CD4-positive, alpha-beta T cell (primary cell): ENCODE measurements at places on chromosomes 3 and 15.

GRCh38 chr3:42683875-42684598 lies 1.3 kb upstream of the KLHL40 start:
- no peak for DNase-seq

DNA sequence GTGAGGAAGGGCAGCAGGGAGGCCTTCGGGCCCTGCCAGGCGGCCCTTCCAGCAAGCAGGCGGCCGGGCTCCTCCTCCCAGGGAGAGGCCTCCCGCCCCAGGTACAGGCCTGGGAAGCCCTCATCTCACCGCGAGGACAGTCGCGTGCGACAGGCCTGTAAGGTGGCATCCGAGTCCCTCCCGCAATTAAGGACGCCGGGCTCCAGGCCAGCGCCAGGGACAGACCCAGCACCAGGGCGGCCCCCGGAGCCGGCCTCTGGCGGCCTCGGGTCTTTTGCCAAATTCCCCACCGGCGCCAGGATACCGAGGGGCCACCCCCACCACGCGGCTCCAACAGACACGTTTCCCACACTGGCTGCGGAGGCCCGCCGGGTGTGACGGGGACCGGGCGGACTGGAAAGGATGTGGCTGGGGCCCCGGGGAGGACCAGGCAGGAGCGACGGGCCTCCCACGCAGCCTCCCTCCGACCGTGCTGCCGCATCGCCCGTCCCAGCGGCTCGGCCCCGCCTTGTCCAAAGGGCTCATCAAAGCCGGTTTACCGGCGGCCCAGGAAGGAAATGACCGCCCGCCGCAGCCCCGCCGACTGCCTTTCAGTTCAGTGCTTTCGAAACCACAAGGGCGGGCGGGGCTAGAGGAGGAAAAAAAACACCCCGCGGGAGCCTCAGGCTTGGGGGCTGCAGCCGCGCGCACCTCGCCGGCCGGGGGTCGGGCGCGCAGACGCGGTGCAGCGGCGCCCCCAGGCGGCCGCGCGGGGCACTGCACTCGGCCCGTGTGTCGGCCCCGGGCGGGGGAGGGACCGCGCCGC lies 11.3 kb downstream of the XXYLT1 start:
- peak; percentile 87 for DNase-seq

- no peak for DNase-seq
Observed at GRCh38 chr3:181932039-181932438, 220.3 kb downstream of the SOX2 start.

DNA sequence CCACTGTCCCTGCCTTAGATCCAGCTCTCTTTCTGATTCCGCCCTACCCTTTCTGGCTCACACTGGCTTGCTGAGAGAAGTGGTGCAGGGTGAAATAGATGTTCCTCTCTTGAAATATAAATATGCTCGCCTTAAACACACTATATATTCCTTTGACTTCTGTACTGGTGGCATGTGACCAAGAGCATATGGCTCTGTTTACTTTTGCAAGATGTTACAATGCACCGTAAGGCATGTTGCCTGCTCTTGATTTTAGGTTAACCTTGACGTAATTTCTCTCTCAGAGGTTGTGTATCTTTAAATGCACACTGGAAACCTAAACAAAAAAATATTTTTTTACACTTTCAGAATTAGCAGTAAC lies 749 bp downstream of the RSRC1 start:
- DNase-seq: no peak

- no peak for DNase-seq
Observed at GRCh38 chr3:107973152-107973551, 117.7 kb downstream of the CD47 start.

- DNase-seq: no peak
Observed at GRCh38 chr15:39213385-39213840, 367.5 kb upstream of the THBS1 start.

- DNase-seq: no peak
Observed at GRCh38 chr3:107740992-107741896, 218.5 kb downstream of the BBX start.

- no peak for DNase-seq
Observed at GRCh38 chr15:45384700-45385099, 6.4 kb upstream of the GATM start.

DNA sequence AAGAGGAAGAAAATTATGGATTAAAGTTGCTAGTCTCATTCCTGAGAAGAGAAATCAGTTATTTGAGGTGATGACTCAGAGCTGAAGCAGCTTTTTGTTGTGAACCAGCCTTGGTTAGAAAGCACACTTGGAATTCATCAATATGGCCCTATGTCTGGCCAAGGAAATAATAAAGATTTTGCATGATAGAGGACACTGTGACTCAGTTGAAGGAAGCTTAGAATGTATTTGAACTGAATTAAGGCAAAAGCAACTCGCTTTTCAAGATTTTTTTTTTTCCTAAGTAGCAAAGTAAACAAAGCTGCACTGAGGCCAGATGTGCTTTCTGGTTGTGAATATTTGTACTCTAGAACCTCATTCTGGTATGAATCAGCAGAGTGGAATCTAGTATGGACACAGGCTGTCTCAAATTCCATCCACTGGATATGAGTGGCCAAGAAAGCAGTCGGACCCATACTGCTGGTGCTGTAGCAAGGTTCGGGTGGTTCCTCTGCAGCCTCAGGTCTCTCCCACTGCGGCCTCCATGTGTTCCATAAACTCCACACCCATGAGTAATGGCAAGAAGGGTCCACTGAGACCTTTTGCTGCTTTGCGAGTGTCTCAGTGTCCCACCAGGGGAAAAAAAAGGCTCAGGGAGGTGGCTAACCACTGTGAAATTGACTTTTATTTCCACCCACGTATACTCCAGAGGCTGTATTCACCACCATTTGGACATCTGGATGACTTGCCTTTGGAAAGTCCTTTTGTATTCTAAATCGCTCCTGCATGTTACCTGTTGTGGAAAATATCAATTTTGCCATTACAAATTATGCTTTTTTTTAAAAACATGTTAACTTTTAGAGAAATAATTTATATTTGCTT lies 53.1 kb downstream of the TGFBR2 start:
- no peak for DNase-seq

DNA sequence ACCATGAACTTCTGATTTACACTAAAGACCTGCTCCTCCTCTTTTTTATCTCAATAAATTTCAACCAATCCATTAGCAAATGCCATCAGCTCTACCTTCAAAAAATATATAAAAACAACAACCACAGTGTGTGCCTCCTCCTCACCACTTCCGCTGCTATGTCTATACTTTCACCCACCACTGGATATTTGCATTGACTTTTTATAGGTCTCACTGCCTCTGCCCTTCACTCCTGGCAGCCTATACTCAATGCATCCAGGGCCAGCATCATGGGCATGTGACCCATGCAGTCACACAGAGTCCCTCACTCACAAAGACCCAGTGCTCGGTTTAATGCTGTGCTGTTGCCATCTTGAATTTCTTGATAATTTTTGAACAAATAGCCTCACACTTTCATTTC lies 53.5 kb upstream of the CCDC54 start:
- DNase-seq: no peak

GRCh38 chr3:187719628-187720336 lies 17.4 kb upstream of the RTP2 start:
- no peak for DNase-seq

GRCh38 chr3:177968891-177969290 lies 567.3 kb upstream of the KCNMB2 start:
- no peak for DNase-seq

DNA sequence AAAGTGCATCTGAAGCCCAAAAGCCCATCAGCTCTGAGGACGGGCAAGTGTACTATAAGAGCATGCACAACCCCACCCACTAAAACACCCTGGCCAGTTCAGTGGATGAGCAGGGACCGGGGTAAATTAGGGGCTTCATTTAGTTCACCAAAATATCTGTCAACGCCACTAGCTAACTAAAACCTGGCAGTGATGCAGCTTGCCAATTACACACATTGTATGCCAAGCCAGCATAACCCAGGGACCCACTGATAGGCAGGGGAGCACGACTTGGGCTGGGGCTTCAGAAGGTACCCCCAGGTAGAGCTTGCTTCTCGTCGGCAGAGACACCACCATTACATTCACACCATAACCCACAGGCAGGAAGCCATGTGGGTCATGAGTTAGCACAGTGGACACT lies 47.0 kb downstream of the PTPN23 start:
- DNase-seq: no peak

DNA sequence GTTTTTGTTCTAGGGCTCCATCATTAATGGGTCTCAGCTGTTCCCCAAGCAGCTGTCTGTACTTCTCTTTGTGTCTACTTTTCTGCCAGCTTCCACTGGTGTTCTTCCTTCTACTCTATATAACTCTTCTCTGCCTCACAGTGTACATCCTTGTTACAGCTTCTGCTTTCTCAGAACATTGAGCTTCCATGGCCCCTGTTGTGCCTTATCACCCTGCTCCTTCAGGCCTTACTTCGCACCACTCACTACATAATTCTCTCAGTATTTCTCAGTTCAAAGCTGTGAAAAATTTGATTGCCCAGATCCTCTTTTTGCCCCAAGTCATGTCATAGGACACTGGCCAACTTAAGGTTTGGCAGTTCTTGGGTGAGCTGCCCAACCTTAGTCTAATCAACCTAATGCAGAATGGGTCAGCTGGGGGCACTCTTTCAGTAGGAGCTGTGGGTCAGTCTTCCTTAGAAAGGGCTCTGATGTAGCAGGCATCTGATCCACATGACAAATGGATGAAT lies 28.9 kb downstream of the CSTA start:
- DNase-seq: no peak

GRCh38 chr15:89167267-89168176 lies 53.9 kb downstream of the RLBP1 start:
- DNase-seq: peak; percentile 46

DNA sequence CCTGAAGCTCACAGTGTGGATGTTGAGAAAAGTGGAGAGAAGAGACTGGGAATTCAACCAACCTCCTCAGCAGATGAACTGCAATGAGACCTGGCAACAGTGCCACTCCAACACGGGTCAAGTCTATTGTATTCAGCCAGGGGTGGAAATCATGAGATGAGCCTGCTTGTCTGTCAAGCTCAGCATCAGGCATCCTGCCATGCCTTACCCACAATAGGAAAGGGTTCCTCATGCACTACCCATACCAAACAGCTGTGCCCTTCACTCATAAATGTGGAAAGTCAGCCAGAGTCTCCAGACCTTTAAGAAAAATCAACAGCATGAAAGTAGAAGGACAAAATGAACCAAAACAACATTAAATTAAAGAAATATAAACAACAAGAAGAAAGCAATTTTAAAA lies 542.1 kb downstream of the EPHB1 start:
- DNase-seq: no peak

- DNase-seq: no peak
Observed at GRCh38 chr3:46573701-46574100, 7.6 kb upstream of the LRRC2 start.

GRCh38 chr3:46393011-46393410 lies 13.9 kb downstream of the CCR5AS start:
- no peak for DNase-seq

GRCh38 chr3:159964166-159964973 lies 24.3 kb upstream of the IL12A start:
- DNase-seq: no peak

- DNase-seq: no peak
Observed at GRCh38 chr15:62782071-62782841, 260.3 kb upstream of the TPM1 start.

DNA sequence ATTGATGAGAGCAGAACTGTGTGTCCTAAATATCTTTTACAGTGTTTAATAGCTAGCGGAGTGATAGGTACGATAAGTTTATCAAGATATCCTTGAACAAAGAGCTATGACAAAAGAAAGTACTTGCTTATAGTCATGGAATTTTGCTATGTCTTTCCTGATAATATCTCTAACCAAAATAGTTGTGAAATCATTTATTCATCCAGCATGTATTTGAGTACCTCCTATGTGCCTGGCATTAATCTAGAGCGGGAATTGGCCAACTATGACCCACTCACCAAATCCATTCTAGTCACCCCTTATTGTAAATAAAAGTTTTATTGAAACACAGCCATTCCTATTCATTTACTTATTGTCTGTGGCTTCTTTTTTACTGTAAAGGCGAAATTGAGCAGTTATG lies 46.6 kb downstream of the ZFAND6 start:
- DNase-seq: no peak

DNA sequence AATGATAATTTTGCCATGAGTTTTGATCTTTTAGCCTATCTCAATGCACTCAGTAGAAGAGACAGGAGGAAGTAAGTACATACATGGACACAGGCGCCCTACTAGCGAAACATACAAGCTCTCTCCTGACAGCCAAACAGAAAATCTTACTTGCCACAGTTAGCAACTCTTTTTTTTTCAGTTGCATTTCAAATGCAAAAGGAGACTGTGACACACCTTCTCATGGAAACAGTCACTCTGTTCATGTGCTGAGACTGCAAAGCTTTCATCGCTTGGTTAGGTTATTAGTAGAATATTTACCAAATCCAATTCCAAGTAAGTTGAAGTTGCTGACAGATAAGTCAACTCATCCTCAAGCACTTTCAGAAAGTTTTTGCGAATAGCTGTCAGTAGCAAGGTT lies 223.3 kb downstream of the FOXP1 start:
- DNase-seq: no peak

- DNase-seq: no peak
Observed at GRCh38 chr15:62138124-62138523, 27.0 kb downstream of the C2CD4B start.

- no peak for DNase-seq
Observed at GRCh38 chr3:6132684-6133432, 728.1 kb upstream of the GRM7 start.

- no peak for DNase-seq
Observed at GRCh38 chr15:66402761-66403284, 16.1 kb downstream of the MAP2K1 start.

DNA sequence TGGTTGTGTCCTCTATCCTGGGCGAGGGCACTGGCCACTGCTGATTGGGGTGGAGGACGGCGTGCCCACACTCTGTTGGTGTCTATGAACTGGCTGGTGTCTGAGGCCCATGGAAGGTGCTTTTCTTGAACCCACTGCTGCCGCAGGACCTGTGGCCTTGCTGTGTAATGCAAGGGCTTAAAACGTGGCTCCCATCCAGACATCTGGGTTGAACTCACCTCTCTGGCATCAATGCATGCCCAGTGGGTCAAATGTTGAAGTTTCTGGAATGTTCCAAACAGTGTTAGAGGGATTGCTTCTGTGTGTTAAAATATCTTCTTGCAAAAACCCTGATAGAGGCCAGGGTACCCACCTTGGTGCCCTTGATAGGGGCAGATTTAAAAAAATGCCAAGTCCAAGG lies 42.6 kb downstream of the FAM3D start:
- DNase-seq: no peak

- DNase-seq: no peak
Observed at GRCh38 chr3:46714728-46715506, 2.8 kb downstream of the PRSS50 start.

DNA sequence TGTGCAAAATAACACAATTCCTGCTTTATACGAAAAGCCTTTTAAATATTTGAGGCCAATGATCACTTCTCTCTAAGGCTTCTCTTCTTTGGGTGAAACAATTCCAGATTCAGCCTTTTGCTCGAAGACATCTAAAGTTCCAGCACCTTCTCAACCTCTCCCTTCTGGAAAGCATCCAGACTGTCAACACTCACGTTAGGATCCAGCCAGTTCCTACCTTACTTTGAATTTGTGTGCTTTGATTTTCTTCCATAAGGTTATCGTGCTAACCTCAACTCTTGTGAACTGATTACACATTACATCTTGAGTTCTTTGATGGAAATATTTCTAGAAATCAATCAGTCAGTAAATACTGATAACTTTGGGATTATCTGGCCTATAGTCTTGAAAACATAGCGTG lies 125.3 kb upstream of the ETV5 start:
- no peak for DNase-seq
